ENCODE measurements at places on chromosomes 13 and 19. TPM values are rescaled to one million over a fixed set of nuclear protein-coding genes. Genes with fewer than 3 reads are reported as not detected.

BIVM gene
- 19.8 TPM for total RNA-seq

TMEM38A gene
- total RNA-seq = 1.8 TPM

SYNGR4 gene
- not detected for total RNA-seq

TNFRSF19 gene
- 214 TPM for total RNA-seq

NLRP9 gene
- not detected for total RNA-seq

CRYL1 gene
- 16.9 TPM for total RNA-seq

GRCh38 chr13:87669379-87669978 is 1.7 kb upstream of the SLITRK5 start:
- peak; percentile 42 for DNase-seq

- no peak for DNase-seq
These were observed 76.4 kb downstream of the SPACA7 start for GRCh38 chr13:112452380-112453206.

DNA sequence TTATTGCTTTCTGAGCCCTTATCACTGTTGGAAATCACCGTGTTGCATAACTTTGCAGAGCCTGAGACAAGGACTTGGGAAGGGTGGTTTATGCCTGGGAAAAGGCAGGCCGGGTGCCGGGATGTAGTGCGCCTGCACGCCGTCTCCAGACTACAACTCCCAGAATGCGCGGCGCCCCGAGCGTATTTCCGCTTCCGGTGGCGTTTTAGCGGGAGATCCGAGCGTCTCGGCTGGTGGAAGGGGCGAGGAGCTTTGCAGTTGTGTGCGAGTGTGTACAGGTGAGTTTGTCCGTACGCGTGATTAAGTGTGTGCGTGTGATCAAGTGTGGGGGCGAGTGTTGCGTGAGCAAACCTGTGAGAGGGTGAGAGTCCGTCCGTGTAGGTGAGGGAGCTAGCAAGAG is 75.4 kb downstream of the PEG3 start:
- DNase-seq = peak; percentile 9

GRCh38 chr19:405121-405965 is 3.6 kb downstream of the C2CD4C start:
- DNase-seq = no peak

- no peak for DNase-seq
These were observed 154.2 kb downstream of the LHFPL6 start for GRCh38 chr13:39448834-39449233.

DNA sequence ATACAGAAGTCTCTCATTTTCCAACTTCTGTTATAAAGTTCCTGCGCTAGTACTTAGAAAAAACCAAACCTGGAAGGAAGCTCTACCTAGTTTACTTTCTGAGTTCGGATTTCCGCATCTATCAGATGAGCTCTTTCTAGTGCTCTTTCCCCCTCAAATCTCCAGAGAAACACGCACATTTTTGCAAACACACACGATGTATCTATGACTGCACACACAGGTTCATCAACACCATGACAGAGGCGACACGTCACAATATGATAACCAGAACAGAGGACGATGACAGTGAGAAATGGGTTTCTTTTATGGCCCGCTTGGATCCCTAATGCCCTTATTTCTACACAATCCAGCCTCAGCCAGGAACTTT is 629 bp upstream of the LRRC63 start:
- DNase-seq = no peak

GRCh38 chr19:41705393-41706174 is 2.8 kb upstream of the CEACAM5 start:
- DNase-seq = no peak

DNA sequence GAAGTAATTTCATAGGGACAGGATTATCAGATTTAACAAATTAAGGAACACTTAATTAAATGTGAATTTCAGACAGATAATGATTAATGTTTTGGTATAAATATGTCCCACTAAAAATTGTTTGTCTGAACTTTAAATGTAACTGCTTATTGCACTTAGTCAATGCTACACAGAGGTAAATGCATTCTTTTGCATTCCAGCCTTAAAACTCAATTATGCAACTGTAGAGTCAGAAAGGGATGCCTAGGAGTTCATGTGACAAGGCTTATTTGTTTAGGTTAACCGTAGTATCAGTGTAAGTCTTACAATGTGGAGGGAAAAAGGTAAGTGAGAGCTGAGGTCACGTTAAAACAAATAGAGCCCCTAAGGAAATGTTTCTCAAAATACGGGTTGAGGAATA is 347.2 kb upstream of the ARGLU1 start:
- no peak for DNase-seq

- DNase-seq = no peak
These were observed 158.6 kb downstream of the TNFRSF19 start for GRCh38 chr13:23728807-23729206.

Data from fibroblast of lung (primary cell).